ENCODE measurements at places on chromosomes 3 and 15. TPM values are rescaled to one million over a fixed set of nuclear protein-coding genes. Genes with fewer than 3 reads are reported as not detected.

PLSCR5 gene
- total RNA-seq, result not detected

DNA sequence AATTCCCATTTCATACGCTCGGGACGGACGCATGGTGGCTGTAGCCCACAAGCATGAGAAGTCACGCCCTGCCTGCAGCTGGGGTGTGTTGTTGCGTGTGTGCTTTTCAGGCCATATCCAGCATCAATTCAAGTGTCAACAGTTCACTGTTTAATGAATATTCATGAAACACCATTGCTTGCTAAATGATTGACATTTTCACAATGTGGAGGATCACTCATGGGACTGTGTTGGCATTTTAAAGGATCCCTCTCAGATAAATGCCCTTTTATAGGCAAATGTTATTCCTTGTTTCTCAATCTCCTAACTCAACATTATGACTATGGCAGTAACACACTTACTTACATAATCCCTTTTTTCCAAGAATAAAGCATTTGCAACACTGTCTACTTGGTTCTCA is 511.3 kb downstream of the GABRG3 start:
- DNase-seq, result no peak

GRCh38 chr3:184954251-184954650 is 142.3 kb downstream of the VPS8 start:
- DNase-seq, result no peak

GRCh38 chr3:194872669-194872977 is 186.9 kb downstream of the FAM43A start:
- no peak for DNase-seq

- DNase-seq, result no peak
Measured at GRCh38 chr3:78718707-78719106, 1049.1 kb downstream of the ROBO1 start.

- no peak for DNase-seq
Measured at GRCh38 chr3:32018757-32019564, 37.4 kb downstream of the ZNF860 start.

MBD4 gene
- 30.6 TPM for total RNA-seq

GRCh38 chr15:80841541-80841940 is 62.4 kb downstream of the CEMIP start:
- no peak for DNase-seq

MUSTN1 gene
- 1.1 TPM for total RNA-seq

DNA sequence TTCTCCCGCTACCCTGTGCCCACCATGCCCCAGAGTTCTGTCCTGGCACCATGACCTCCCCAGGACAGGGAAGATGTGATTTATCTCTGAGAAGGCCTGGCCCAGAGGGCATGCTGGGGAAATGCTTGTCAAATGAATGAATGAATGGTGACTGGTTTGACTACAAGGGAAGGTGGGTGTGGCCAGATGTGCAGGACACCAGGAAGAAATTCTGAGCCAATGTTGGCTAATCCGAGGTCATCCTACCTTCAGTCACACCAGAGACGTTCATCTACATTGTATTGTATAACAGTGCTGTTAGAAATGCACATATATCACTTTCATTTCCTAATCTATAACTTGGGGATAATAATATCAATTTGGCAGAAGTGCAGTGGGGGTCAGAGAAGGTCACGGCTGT is 138.4 kb downstream of the FAM43A start:
- DNase-seq, result no peak

GRCh38 chr3:80655216-80655615 is 887.4 kb upstream of the ROBO1 start:
- DNase-seq, result no peak

GRCh38 chr3:31254483-31254882 is 278.2 kb upstream of the STT3B start:
- DNase-seq, result no peak

DNA sequence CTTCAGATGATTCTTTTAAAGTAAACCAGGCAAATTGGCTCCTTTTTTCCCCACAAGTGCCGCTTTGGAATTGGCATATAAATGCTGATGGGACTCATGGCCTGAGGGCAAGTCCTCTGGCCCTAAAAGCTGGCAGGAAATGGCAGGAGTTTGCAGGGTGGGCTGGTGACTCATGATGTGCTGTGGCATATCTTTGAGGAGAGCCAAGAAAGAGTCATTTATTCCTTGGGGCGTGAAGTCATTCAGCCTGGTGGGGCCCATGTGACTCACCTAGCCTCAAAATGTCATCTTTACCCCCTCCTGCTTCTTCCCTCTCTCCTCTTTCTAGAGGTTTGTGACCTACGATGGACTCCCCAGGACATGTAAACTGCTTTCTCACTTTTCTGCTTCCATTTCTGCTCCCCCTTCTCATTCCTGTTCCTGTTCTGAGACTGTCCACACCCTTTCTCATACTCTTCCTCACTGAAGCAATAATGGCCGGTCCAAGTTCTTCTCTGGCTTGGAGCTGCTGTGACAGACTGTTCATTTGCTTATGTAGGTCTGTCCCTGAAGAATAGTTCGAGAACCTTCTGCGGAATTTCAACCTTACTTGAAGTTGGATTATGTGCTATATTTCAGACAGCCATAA is 326.1 kb downstream of the SATB1 start:
- DNase-seq, result no peak

DNA sequence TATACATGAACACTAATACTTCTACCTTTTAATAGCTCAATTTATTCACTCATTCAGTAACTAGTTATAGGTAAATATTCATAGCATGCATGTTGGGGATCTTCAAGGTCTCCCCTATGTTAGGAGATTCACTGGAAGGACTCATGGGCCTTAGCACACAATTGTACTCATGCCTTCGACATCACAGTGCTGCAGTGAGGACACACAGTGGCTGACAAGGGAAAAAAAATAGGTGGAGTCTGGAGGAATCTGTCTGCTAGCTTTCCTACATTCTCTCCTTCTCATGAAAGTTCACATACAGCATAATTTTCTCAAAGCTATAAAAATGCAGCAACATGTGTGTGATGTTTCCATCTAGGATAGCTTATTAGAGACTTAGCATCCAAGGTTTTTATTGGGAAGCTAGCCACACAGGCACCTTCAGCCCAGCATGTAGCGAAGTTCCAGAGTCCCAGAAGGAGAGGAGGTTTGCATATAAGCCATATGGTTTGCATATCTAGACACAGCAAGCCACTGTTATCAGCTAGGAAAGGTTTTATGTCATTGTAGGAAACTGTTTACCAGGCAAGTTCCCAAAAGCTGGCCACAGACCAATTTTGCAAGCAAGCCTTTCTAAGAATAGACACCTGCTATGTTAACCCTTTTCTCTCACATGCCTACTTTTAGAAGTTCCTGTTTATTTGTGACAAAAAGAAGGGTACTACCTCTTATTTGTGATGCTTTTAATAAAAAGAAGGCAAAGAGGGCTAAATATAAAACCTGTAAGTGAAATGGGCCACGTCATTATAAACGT is 46.4 kb downstream of the MORC1 start:
- DNase-seq, result no peak

GRCh38 chr3:14962762-14963161 is 15.4 kb downstream of the NR2C2 start:
- DNase-seq, result no peak

PATL2 gene
- total RNA-seq, result 0.69 TPM

DNA sequence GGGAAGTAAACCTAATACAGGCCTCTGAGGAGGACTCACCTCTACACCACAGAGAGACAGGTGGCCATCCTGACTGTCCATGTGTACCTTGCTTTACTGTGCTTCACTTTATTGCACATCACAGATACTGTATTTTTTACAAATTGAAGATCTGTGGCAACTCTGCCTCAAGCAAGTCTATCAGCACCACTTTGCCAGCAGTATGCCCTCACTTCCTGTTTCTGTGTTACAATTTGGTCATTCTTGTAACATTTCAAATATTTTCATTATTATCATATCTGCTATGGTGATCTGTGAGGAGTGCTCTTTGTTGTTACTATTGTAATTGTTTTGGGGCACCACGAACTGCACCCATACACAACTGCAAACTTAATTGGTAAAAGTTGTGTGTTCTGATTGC is 78.0 kb downstream of the BBX start:
- no peak for DNase-seq

- DNase-seq, result no peak
Measured at GRCh38 chr15:67163180-67163579, 91.3 kb downstream of the AAGAB start.

ABHD14A gene
- 5.4 TPM for total RNA-seq

GAP43 gene
- total RNA-seq, result 16.1 TPM

- DNase-seq, result no peak
Measured at GRCh38 chr3:174620138-174620537, 239.0 kb upstream of the NAALADL2 start.

NR2E3 gene
- not detected for total RNA-seq

GRCh38 chr3:72129501-72130094 is 344.6 kb upstream of the PROK2 start:
- no peak for DNase-seq

GRCh38 chr15:57740048-57740447 is 33.5 kb downstream of the POLR2M start:
- DNase-seq, result no peak
